ENCODE measurements at places on chromosomes 6 and 20.

- DNase-seq, result peak; percentile 55
Measured at GRCh38 chr6:1527073-1527457, 82.7 kb upstream of the FOXC1 start.

DNA sequence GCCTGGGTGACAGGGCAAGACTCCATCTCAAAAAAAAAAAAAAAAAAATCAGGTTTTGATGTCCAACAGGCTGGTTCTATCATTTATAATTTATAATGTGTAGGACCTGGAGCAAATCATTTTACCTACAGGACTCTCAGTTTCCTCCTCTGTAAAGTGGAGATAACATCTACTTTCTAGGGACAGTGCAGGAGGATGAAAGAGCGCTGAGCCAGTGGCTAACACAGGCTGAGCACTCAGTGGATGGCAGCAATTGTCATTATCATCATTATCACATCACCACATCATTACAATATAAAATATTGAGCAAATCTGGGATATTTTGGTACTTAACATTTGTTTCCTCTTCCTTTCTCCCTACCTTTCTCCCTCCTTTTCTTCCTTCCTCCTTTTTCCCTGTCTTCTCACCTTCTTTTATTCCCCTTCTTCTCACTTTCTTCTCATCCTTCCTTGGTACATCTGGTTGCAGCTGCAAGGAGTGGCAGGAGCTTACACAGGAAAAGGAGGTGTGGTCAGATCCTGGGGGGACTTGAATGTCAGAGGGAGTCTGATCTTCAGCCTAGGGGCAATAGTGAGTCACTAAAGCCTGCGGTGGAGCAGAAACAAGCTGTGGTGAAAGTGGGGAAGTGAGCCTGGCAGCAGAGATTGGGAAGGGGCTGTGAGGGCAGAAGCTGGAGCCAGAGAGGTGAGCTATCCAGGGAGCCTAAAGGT, 24.6 kb upstream of the CTNNBL1 start:
- no peak for DNase-seq

DNA sequence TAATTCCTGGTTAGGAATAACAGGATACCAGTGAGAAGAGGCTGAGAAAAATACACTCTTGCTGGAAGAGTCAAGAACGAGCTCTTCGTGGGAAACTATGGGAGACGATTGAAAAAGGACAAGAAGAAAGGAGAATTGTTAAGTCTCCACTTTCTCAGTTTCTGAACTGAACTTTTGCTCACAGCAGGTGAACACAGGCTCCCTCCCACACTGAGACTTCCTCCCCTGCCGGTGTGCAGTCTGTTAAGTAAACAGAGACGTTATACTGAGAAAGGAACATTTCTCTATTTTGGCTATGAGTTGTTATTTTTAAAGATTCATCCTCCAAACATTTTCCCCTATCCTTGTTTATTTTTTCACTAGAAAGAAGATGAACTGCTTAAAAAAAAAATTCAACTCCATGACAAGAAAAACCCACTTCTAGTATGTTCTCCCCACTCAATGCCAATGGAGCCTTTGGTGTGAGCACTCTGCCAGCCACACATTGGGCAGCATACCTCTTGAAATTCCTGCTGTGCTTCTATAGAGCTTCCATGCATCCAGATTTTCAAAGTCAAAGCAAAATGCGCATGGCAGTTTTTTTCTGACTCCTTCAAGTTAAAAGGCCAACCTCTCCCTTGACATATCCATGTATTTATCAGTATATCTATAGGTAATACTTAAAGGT, 250.5 kb downstream of the ESR1 start:
- no peak for DNase-seq

DNA sequence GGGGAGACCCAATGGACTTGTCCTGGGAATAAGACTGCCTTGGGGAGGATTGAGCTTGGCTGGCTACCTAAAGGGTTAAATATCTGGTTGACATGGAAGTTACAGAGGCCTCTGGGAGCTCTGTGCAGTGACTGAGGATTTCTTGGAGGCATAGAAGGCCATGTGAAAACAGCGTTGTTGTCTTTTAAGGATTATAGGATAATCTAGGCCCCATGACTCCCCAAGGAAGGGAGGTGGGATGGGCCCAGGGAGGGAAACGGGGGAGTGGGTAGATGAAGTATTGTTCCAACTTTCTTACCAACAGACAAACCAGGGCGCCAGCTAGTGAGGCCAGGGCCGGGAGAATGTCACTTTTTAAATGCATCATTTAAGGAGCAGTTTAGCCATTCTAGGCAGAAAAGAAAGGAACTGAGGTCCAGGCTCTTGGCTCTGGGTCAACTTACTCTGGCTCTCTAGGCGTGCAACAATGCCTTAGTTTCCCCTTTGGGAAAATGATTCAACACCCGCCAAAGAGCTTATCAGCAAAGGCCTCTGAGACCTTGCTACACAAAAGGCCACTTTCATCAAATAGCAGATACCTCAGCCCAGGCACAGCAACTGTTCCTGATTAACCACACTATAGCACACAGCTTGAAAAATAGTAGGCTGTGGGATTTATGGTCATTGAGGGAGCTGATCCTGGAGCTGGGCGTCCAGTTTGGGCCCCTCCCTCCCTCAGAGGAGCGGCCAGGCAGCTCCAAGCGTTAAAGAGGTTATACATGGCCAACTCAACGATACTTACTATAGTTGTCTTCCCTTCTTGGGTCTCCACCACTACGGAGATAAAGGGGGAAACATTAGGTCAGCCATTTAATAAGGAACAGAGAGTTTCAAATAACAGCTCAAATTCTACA, 7.0 kb downstream of the MRPS18A start:
- DNase-seq, result no peak

- no peak for DNase-seq
Measured at GRCh38 chr20:37282556-37282955, 6.9 kb upstream of the MANBAL start.

GRCh38 chr6:157806856-157807215, 16.2 kb upstream of the SNX9 start:
- DNase-seq, result no peak

GRCh38 chr6:159595173-159595572, 97.9 kb downstream of the SOD2 start:
- no peak for DNase-seq

- DNase-seq, result no peak
Measured at GRCh38 chr20:62651285-62652021, 9.2 kb downstream of the SLCO4A1 start.

GRCh38 chr6:115899730-115900282, 160.9 kb downstream of the FRK start:
- DNase-seq, result no peak

- no peak for DNase-seq
Measured at GRCh38 chr20:17893445-17893844, 75.1 kb downstream of the SNX5 start.

DNA sequence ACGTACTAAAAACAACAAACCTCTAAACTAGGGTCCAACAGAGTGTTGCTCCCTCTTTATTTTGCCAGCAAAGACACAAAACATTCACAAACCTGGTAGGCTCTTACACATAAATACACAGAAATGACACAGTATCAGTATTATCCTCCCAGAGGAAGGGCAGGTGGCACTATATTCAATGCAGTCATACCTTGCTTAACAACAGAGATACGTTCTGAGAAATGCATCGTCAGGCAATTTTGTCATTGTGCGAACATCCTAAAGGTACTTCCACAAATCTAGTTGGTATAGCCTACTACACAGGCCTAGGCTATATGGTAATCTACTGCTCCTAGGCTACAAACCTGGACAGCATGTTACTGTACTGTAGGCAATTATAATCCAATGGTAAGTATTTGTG, 9.6 kb downstream of the ZBTB2 start:
- DNase-seq, result no peak

DNA sequence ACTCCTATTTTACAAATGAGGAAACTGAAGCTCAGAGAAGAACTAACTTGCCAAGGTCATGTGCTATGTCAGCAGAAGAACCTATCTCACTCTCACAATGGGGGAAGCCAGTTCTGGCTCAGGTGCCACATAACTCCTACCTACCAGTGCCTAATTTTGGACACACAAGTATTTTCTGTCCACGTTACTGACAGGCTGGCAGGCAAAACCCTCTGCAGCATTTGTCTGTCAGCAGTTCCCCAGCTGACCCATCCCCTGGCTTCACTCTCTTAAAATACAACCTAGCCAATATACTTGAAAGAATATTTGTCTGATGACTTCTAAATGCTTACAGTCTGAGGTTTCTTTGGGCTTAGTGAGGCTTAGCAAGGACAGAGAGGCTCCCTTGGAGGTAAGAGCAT, 15.5 kb downstream of the GSS start:
- DNase-seq, result no peak

DNA sequence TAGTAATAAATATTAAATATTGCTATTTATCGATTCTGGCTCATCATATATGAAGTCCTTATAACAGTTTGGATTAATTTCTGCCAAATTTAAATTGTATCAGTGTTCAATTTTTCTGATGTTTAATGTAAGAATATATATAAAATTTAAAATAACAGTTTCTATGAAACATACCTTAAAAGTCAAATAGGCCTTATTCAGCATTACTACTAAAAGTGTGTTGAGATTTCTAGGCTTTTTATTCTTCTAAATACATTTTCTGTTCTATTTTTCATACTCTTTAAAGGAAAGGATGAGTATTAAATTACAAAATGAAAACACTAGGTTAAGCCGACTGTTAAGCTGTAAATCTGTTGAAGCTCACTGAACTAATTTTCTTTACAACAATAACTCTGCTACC, 13.6 kb downstream of the PERP start:
- DNase-seq, result no peak

- DNase-seq, result no peak
Measured at GRCh38 chr6:89952686-89953085, 58.4 kb downstream of the GJA10 start.

DNA sequence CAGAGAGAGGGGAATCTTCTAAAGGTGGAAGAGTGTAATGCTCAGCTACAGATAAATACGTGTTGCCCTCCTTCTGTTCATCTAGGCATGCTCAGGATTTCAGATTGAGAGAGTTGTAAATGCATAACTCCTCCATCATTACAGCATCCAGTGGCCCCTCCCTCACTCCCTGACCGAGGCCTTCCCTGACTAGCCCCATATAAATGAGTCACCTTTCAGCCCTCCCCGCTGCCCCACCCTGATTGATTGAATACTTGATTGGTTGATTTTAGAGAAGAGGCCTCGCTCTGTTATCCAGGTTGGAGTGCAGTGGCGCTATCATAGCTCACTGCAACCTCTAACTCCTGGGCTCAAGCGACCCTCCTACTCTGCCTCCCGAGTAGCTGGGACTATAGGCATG, 193.7 kb downstream of the EYA2 start:
- DNase-seq, result no peak

GRCh38 chr6:8844968-8845367, 409.6 kb upstream of the SLC35B3 start:
- DNase-seq, result no peak

- DNase-seq, result no peak
Measured at GRCh38 chr6:163828038-163828795, 413.7 kb downstream of the QKI start.

All from forelimb muscle (tissue), 1 donor.